ENCODE measurements at places on chromosomes 12 and 14.

DNA sequence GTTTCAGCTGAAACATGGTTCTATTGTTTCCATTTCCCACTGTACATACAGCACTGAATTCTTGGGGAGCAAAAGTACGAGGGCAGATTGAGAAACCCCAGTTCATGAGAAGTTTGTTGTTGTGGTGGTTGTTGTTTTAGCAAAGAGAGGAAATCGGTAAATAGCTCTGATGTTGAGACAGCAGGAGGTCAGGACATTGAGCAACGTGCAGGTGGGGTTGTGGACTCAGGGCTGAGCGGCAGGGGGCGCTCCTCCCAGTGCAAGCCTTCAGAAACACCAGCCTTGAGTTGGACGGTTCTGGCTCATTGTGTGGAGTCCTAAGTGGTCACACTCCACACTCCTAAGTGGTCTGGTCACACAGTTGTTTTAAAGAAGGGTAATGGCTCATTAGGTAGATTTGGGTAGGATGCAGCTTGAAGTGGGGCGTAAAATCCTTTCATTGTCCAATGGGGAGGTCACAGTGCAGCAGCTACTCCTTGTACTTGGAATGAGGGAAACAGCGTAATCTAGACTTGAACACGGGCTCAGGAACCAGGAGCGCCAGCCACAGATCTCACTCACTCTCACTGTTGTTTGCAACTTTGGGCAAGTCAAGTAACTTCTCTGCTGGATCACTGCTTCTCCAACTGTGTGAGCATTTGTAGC is 14.5 kb upstream of the PWP1 start:
- DNase-seq: peak; percentile 27

GRCh38 chr12:54701940-54702592 is 53.9 kb upstream of the DCD start:
- DNase-seq: no peak

- DNase-seq: no peak
These were observed 1.3 kb downstream of the A2ML1 start for GRCh38 chr12:8823565-8824300.

GRCh38 chr12:100503228-100503628 is 29.6 kb downstream of the NR1H4 start:
- no peak for DNase-seq

- DNase-seq: no peak
These were observed 558.8 kb upstream of the FBXO33 start for GRCh38 chr14:39991041-39991440.

GRCh38 chr14:97806891-97807290 is 1009.7 kb downstream of the VRK1 start:
- DNase-seq: no peak

DNA sequence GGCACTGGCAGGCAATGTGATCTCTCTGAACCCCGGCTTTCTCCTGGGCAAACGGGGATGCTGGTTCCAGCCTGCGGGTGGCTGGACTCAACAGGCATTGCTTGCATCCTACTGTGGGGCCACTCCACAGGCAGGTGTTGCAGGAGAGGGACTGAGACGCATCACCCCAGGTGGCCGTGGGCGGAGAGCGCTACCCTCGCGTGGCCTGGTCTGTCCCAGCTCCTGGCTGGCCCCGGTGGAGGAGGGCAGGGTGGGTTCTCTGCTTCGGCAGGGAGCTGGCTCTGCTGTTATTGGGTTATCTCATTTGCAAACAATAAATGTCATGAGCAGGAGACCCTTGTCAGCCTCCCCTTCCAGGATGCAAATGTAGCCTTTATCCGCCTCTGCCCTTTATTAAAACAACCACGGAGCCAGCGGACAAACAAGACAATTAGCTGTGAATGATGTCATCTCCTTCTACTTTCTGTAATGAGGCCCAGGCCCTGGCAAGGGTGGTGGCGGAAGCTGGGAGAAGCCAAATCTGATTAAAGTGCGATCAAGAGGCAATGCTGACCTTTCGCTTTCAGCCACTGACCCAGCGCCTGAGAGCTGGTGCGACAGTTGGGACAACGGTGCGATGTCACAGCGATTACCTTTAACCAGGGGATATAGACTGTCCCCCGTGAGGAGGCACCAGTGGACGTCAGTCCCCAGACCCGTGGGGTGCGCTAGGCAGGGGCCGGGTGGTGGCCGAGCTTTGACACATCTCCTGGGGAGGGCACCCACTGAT is 161.8 kb downstream of the KIF26A start:
- no peak for DNase-seq

GRCh38 chr14:77144412-77145115 is 3.0 kb upstream of the ZDHHC22 start:
- DNase-seq: no peak

DNA sequence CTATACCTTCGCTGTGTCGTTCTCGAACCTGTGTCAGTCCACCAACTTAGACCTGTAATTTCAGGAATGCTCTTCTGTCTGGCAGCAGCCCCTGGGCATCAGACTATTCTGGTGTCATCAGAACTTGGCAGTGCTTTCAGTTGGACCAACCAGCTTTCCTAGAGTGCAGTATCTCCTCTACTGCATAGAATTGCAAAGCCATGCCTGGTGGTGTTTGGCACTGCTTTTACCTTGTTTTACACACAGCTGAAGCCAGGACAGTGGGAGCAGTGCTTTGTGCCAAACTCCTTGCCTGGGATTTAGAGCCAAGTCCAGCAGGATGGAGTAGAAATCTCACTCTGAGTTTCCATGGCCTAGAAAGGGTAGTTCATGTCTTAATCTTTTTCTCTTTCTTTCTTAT is 1.5 kb downstream of the FLVCR2 start:
- no peak for DNase-seq

- DNase-seq: no peak
These were observed 589.3 kb downstream of the SOX5 start for GRCh38 chr12:23359975-23360701.

DNA sequence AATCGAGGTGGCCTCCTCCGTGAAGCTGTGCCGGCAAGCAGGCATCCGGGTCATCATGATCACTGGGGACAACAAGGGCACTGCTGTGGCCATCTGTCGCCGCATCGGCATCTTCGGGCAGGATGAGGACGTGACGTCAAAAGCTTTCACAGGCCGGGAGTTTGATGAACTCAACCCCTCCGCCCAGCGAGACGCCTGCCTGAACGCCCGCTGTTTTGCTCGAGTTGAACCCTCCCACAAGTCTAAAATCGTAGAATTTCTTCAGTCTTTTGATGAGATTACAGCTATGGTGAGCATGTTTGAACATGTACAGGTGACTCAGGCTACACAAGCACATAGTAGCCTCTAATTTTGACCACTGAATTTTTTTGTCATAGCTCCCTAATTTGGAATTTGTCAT is 59.7 kb downstream of the ATP2A2 start:
- no peak for DNase-seq

DNA sequence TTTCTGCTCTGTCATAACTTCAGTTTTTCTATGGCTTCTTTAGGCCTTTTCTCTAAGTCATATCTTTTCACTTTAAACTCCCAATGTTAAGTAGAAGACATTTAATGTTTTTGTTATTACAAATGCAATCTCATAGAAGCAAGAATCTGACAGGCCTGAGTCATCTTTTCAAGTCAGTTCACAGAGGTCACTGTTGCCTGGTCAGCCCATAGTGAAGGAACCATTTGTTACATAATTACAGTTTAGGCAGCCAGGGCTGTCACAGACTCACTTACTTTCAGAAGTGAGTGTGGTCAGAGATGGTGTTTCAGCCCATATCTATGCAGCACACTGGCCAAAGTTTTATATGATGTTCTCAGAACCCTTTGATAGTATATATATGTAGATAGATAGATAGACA is 46.5 kb downstream of the CCER1 start:
- DNase-seq: no peak

- no peak for DNase-seq
These were observed 30.8 kb downstream of the LEMD3 start for GRCh38 chr12:65200007-65200665.

DNA sequence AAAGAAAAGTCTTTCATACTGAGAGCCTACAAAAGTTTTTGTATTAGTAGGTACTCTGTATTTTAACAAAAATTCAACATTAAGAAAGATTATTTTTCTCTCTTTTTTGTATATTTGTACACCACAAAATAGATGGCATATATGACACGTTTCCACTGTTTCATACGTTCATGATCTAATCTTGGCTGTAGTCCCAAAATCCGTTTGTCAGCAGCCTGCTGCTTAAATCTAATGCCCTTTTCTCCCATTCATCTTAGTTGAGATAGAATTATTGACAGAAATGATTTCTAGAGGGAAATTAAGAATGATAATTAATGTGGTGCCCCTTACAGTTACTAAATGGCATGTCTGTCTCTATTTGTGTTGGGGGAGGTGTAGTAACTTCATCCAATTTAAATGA is 140.7 kb upstream of the NOVA1 start:
- no peak for DNase-seq

GRCh38 chr12:49626836-49627235 is 3.5 kb downstream of the PRPF40B start:
- DNase-seq: no peak

DNA sequence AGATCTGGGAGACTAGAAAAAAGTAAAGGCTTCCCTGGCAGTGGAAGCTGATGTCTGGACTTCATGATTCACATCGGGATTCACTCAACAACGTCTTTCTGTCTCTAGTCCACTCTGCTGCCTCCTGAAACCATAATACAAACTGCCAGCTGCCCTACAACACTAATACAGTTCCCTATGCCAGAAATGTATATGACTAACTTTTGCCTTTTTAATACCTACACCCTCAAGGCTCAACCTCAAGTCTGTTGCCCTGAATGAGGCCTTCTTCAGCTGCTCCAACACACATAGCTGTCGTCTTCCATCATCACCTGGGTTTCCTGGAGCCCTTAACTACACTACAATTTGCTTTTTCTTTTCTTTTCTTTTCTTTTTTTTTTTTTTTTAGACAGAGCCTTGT is 182.7 kb upstream of the BCL2L14 start:
- no peak for DNase-seq

- no peak for DNase-seq
These were observed 235.3 kb downstream of the CCDC91 start for GRCh38 chr12:28425526-28425925.

- DNase-seq: no peak
These were observed 81.0 kb downstream of the CCDC92 start for GRCh38 chr12:123891516-123892179.

GRCh38 chr14:80621701-80622100 is 319.8 kb downstream of the CEP128 start:
- DNase-seq: no peak

- DNase-seq: no peak
These were observed 16.8 kb downstream of the ADAM21 start for GRCh38 chr14:70468731-70469130.

- DNase-seq: no peak
These were observed 116.6 kb upstream of the BCL2L14 start for GRCh38 chr12:11954181-11954580.

DNA sequence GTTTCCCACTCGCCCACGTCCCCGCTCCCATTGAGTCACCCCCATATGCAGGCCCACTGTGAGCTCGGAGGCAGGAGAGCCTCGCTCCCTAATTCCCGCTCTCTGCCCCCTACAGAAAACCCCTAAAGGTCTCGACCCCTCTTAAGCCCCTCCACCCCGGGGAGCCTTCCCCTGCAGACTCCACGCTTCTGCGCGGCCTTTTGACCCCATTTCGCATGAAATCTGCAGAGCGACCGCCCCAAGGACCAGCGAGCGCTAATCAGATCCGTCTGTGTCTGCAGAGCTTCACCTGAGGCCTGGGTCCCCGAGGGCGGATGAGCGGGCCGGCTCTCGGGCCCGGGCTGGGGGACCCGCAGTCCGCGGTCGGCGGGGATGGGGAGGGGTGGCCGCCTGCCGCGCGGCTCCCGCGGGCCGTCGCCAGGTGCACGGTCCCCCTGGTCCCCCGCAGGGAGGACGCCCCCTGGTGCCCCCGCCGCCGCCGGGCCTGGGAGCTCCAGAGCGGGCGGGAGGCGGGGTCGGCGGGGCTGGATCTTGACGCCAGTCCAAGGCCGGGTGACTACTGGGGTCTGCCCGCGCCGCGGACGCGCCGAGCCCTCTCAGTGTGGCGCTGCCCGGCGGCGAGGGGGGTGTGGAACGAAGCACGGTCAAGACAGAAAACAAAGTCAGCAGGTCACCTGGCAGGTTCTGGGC is 10.1 kb downstream of the BMP4 start:
- DNase-seq: no peak

GRCh38 chr12:47082796-47083621 is 3.2 kb upstream of the AMIGO2 start:
- no peak for DNase-seq

- no peak for DNase-seq
These were observed 144.0 kb upstream of the TMPO start for GRCh38 chr12:98371419-98371818.

- no peak for DNase-seq
These were observed 2.7 kb downstream of the M6PR start for GRCh38 chr12:8946733-8947132.

DNA sequence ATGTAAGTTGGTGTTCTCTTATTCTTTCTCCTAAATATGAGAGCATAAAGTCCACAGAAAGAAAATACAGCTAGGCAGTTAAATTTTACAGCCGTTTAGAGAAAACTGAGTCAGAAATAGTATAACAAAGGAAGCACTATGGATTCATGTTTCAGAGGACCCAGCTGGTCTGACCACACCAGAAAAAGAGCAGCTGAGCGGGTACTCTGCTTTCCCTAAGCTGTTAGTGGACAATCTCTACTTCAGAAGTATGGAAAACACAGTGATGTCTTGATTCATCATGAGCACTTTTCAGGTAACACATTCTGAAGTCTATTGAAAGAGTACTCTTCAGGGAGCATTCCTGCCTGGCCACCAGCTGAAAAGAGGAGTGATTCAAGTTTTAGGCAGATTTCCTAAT is 12.4 kb downstream of the PPM1H start:
- DNase-seq: no peak

- no peak for DNase-seq
These were observed 16.8 kb downstream of the SLC25A47 start for GRCh38 chr14:100339766-100340422.

GRCh38 chr14:30855345-30856037 is 18.9 kb upstream of the COCH start:
- DNase-seq: no peak

DNA sequence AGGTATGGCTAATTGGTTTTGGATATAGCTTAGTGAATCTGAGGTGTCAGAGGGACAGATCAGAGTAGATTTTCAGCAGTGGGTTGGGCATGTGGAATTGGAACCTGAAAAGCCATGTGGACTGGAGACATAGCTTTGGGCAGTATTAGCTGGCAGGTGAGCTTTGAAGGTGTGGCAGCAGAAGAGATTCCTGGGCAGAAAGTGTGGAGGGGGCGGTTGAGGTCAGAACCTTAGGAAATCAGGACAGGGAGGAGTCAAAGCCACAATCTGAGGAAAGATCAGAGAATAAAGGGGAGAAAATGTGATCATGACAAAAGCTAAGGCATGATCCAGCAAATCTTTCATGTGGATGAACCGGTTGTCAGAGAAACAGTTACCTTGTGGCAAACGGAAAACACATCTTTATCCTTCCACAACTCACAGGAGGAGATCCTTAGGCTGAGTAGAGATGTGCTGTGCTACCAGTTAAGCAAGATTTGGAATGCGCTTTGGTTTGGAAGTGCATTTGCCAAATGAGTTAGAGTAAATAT is 56.4 kb downstream of the PTGER2 start:
- no peak for DNase-seq

- no peak for DNase-seq
These were observed 212.8 kb upstream of the CAND1 start for GRCh38 chr12:67056329-67056728.

Measured in transverse colon (tissue), 4 donors.